Lung microvascular endothelial cell (primary cell): ENCODE measurements at places on chromosomes 7 and 10.

DNA sequence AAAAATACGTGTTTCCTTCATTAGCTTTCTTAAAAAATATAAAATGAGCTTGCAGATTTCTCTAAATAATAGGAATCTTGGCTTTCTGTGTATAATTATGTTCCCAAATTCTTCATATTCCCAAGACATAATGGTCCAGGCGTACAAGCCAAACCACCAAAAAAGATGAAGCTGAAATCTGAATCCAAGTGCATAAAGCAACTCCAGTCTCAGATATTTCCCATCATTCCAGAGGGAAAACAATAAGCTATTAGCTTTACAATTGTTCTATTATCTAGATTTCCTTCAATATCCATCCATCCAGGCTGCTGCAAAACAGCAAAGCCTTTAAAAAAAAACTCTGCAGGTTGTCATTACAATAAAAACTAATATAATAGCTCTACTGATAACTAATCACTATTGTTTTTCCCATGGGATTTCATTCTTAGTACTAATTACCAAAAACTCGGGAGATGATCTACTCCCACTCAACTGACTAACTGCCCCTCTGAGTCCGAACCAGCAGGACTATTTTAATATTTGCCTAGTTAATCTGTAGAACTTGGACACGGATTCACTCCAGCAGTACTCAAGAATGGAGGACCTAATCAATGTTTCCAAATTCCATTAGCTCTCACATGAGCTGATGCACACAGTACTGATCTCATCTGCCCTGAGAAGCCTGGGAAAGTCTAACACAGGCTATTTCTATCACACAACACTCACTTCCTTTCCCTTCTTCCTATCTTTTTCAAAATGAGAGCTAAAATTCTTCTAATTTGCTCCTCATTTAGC, 108.9 kb upstream of the ASAH2 start:
- peak; percentile 10 for DNase-seq

DNA sequence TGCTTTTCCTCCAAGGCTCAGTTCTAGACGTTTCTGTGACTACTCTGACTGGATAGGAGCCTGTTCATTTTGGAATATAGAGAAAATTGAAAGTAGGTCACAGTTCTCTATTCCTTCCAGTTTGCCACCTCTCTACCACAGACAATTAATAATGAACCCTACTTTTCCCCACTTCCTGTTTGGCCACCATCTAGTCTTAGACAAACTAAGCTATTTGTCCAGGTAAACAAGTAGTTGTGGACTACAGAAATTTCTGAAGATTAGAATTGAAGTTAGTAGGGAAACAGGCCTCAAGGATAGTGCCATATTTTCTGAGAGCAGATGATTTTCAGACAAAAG, 87.0 kb downstream of the AUTS2 start:
- no peak for DNase-seq

GRCh38 chr10:122504610-122504950, 43.2 kb downstream of the HTRA1 start:
- peak; percentile 93 for DNase-seq

DNA sequence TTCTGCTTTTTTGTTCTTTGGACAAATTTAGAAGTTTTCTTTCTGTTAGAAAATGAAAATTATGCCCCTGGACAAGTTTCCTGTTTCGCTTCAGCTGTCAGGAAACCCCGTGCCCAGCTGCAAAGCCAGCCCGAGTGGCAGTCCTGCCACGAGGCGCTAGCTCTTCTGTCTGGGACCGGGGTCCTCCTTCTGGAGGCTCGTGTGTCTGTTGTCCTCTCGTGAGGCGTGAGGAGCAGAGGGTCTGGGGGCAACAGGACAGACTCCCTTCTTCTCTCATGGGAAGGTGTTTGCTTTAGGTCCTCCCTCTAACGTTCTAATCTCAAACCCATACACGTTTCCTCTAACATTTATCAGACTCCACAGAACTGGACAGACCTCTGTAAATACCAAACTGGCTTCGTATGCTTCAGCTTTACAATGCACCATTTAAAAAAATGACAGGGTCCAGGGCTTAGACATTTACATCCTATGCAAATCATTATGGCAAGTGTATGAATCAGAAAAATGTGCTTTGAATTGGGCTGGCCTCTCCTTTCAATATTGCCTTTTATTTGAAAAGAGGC, 184.5 kb upstream of the SHH start:
- no peak for DNase-seq

DNA sequence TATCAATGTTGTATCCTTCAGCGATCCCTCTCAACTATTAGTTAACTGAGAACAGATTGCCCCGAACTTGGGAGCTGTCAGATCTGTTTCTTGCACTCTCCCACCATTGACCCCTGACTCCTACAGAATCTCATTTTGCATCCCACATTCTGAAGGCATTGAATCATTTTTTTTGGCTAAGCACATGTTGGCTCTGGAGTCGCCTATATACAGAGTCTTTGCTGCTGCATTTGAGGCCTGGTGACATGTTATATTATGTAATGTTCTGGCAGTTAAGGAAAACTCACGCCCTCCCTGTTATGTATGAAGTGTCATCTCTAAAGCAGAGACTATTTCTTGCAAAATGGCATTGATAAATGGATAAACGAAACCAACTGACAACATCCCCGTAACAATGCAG, 159.2 kb upstream of the ITGB1 start:
- no peak for DNase-seq
